ENCODE measurements at places on chromosomes 1 and 21.

GRCh38 chr1:196960854-196961253 lies 16.5 kb upstream of the CFHR5 start:
- DNase-seq, result no peak

DNA sequence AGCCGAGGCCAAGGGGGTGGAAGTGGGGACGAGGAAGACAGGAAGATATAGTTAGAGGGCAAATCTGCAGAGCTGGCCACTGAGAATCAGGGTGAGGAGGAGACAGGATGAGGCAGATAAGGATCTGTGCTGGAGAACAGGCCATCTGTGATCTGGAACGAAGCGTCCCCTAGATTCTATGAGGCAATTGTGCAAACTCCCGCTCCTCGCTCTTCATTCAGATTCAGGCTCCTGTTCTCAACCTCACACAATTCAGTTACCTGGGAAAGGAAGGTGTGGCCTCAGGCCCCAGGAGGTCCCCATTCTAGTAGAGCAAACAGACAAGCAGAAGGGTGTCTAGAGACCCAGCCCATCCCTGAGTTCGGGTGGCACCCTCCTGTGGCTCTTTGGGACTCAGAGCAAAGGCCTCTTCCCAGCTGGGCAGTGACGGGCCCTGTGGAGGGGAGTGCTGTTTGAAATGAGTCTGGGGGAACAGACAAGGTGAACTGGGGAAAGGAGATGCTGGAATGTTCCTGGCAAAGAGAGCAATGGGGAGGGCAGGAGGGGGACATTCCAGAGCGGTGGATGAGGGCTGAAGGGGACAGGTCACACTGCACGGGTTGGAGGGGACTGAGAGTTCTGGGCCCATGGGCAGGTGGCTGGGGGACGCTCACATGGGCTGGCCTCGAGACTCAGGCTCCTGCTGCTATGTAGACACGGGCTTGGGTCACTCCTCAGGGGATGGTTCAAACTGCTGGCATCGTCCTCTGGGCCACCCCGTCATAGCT lies 39.9 kb upstream of the AJAP1 start:
- DNase-seq, result no peak

DNA sequence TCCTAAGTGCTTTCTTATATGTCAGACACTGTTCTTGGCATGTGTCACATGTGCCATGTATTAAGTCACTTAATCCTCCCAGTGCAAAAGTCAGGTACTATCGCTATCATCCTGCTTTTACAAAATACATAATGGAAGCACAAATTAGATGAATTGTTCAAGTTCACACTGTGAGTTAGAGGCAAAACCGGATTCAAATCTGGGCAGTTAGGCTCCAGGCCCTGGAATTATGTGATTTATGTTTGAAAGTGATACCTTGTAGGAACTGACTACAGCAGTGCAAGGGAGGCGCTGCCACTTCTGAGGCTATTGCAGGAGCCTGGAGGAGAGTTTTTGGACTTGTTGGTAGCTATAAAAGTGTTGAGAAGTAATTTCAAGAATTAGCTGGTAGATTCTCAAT lies 358.3 kb downstream of the HLX start:
- DNase-seq, result no peak

DNA sequence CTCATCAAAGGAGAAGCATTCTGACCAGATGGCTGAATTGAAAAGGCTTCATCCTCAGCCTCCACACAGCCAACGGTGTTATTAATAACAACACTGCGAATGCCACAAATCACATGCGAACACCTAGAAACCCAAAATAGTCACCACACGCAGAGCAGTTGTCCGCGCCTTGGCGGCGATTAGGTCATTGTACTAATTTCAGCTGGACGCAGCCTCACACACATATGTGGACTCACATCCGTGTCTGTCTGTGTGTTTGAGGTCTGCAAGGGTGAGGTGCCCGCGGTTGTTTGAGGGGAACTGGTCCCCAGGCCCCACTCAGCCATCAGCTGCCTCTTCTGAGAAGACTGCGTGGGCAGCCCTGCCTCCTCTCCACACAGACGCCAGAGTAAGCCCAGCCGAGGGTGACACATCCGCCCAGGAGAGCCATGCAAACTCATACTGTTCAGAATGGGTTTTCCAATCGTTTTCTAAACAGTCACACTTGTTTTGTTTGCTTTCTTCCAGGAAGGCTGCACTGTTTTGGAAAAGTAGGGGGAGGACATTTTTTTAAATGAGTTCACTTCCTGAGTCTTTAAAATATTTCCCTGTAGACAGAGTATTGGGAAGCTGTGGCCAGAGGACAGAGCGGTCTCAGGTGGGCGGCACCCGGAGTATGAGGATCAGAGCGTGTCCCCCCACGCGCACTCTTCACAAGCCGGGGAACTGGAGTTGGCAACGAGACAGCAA lies 53.4 kb downstream of the TOMM20 start:
- DNase-seq, result no peak

GRCh38 chr21:18041012-18041411 lies 203.6 kb upstream of the CHODL start:
- peak; percentile 76 for DNase-seq

DNA sequence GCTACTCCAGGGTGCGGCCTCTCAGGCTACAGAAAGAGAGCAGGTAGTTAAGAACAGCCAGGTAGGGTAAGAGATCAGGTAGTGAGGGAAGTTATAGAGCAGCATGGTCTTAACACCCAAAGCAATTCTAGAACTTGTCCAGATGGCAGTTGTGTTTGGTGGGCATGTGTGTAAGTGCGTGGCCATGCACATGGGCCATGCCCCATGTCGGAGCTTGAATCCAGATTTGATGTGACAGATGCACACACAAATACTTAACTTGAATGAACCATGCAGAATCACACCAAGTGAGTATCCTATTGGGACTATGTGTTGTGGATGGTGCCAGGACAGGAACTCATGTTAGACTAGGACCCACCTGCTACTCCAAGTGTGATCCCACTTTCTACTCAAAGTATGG lies 145.7 kb upstream of the HMGB4 start:
- no peak for DNase-seq

DNA sequence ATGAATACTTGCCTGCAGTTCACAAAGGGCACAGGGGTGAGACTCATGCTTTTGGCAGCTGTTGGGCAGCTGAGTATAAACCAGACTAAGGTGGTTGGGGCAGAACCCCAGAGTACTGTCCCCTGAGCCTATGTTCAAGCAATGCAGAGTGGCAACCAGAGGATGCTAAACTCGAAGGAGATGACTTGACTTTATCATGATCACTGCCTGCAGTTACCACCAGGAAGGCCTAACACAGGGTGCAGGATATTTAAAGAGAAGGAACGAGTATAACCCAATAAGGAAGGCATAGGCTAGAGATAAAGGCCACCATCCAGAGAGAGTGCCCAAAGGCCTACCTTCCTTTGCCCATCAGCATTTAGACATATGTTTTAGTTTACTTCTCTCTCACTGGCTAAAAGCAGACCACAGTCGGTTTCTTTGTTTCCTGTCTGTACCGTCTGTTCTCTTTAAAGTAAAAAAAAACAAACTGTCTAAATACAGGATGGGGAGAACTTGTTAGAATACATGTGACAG lies 83.3 kb downstream of the MPZL1 start:
- no peak for DNase-seq

DNA sequence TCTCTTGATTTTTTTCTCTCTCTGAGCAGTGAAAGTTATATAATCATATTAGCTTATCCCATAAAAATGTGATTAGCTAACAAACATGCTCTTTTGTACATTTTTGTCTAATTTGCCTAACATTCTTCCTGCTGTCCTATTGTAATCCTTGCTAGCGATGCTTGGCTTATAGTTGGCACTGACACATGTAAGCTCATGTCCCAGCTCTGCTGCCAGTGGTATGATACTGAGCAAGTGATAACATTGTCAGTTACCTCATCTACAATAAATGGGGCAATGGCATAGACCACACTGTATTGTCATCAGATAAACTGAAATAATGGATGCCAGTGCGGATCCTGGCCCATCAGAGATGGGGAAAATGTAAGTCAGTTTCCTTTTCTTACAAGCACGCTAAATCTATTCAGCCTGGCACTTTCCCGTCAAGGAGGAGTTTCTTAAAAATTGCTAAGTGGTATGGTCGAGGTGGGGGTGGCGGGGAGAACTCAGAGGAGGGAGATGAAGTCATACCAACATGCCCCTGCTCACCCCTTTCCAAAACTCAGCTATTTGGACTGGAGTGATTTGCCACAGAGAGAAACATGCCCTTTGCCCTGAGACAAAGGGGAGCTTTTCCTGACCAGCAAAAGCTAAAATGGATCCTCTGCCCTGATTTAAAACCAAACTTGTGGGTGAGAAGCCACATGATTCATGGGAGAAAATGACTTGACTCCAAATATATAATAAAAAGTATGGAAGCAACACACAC lies 1.3 kb downstream of the FYB2 start:
- no peak for DNase-seq
